Stimulated activated CD4-positive, alpha-beta T cell treated with anti-CD3 and anti-CD28 coated beads, Interleukin-1b, Interleukin-23, amount 100 ng/mL, for 1 hour (primary cell): ENCODE measurements at places on chromosomes 16 and 17.

DNA sequence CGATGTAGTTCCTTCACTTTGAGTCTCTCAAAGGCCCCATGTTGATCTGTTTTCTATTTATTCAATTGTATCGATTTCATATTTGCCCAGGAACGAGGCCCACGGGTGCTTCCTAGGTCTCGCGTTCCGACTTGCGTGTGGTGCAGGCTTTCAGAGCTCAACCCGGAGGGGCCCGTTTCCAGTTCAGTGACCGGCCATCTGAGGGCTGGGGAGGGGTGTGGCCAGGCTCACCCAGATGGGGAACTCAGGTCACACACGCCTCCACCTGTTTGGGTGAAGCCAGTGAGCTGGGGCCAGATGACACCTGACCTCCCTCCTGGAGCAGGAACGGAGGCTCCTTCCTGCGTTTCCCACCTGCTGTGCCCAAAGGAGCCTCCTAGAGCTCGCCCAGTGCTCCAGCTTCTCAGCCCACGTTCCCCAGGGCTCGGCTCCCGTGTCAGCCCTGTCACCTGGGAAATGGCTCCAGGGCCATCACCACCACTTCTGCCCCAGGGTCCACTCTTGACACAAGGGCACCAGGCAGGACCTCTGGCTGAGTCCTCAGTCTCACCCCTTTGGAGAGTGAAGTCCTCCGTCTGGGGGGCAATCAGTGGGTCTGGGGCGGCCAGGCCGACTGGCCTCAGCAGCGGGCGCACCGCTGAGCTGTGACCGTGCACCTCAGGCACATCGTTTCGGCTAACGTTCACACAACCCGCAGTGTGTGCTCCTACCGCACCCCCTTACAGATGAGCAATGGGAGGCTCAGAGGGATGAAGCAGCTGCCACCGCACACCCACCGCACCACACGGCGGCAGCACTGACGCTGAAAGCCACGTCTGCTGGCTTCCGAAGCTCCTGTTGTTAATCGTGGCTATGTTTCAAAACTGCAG, 18.0 kb downstream of the FOXF1 start:
- no peak for DNase-seq

- DNase-seq, result no peak
Observed at GRCh38 chr16:88368036-88368435, 14.7 kb upstream of the ZNF469 start.

- DNase-seq, result no peak
Observed at GRCh38 chr16:55571-56136, 2.0 kb downstream of the SNRNP25 start.

GRCh38 chr16:65739518-65739917, 617.7 kb upstream of the CDH11 start:
- no peak for DNase-seq

DNA sequence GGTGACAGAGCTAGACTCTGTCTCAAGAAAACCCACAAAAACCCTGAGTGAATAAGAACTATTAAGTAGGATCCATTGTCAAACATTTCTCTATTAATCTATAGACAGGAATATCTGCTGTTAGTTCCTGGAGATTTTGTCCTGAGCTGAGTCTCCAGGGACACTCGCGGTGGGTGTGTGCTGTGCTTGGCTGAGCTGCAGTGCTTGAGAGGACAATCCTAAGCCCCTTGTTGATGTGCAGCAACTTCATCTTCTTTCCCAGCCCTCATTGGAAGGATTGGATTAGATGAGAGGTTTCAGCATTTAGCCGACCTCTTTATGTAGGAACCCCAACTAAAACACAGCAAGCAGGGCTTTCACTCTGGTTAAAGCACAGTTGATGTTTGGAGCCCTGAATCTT, 33.3 kb downstream of the NDEL1 start:
- DNase-seq, result no peak

DNA sequence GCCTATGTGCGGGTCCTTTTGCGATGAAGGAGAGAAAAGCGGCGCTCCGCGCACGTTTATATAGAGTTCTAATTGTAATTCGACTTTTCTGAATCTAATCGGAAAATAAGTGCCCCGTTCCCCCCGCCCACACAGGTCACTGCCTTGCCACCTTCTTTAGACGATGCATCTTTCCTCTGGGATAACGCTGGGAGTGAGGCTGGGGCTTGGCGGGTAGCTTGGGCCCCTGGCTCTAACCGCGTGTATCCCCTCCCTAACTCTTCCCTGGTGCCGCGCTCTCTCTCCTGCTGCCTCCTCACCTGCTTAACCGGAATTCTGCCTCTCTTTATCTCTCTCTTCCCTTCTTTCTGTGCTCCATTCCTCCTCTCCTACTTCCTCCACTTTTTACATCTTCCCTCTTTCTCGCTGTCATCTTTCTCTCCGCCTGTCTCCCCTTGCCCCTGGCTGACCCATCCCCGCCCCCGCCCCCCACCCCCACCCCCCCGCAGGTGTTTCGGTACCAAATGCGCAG, 2.6 kb downstream of the LHX1 start:
- no peak for DNase-seq
